ENCODE measurements at places on chromosomes 12 and 14.

- DNase-seq: no peak
- no peaks in the 10 kb centered on the region for H3K36me3 ChIP-seq
- H3K27me3 ChIP-seq: no peaks in the 10 kb centered on the region
- H3K4me3 ChIP-seq: no peak overlapping the region
Observed at GRCh38 chr12:129401572-129401971, 502.3 kb downstream of the TMEM132D start.

- H3K4me3 ChIP-seq: no peak overlapping the region
- DNase-seq: no peak
- no peaks in the 10 kb centered on the region for H3K27me3 ChIP-seq
- H3K36me3 ChIP-seq: peaks cover 58% of the 10 kb centered on the region
- peaks cover 7% of the 10 kb centered on the region for H3K4me1 ChIP-seq
Observed at GRCh38 chr14:49679271-49679670, 8.7 kb downstream of the POLE2 start.

- H3K27me3 ChIP-seq: no peaks in the 10 kb centered on the region
- peak; percentile 31 for DNase-seq
- peaks cover 47% of the 10 kb centered on the region for H3K36me3 ChIP-seq
- H3K4me3 ChIP-seq: peak overlapping the region; percentile 98
Observed at GRCh38 chr12:12718853-12719252, 1.7 kb downstream of the CDKN1B start.

- peak overlapping the region; percentile 85 for H3K27ac ChIP-seq
- peaks cover 2% of the 10 kb centered on the region for H3K27me3 ChIP-seq
- H3K4me1 ChIP-seq: peaks cover 23% of the 10 kb centered on the region
- peak overlapping the region; percentile 27 for H3K4me3 ChIP-seq
Observed at GRCh38 chr14:51167587-51168214, 72.3 kb upstream of the TMX1 start.

DNA sequence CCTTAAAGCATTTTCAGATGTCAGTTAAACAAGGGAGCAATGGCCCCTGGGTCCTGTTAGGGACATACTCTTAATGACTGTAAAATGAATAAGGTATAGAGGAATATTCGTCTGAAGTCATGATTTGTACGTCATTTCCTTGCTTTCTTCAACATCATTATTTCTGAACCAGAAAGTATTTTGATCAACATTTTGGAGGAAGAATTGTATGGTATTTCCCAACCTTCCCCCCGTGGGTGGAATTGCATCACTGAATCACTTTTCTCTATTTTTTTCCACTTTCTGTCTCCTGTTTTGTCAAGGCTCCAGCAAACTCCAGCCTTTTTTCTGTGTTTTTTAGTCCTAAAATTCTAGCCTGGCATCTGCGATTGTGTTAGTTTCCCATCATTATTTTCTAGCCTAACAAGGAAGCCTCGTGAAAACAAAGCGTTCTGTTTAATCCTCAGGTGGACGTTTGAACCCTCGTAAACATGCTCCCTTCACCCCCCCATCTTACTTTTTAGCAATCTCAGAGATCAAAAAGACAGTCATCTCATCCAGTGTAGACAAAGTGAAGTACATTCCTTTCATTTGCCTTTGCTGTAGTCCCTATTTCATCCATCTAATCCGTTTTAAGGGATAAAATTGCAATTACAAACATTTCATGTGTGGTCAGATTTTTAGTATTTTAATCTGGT is 62.3 kb downstream of the ETV6 start:
- no peaks in the 10 kb centered on the region for H3K27me3 ChIP-seq
- no peak overlapping the region for H3K4me3 ChIP-seq
- no peak for DNase-seq
- H3K27ac ChIP-seq: no peak overlapping the region

DNA sequence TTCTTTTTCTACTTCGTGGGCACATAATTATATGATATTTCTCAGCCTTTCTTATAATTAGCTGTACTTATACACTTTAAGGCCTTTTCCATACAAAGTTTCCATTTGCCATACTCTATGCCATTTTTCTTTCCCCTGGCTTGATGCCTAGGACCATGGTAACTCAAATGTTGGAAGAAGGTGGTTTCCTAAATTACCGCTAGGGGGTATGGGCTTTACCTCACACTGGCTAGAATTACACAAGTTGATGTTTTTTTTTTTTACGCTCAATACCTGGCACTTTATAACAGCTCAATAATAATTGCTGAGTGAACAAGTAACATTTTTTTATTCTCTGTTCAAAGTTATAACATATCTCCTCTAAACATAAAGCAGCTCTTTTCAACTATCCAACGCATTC is 306.8 kb upstream of the LRFN5 start:
- H3K27me3 ChIP-seq: no peaks in the 10 kb centered on the region
- H3K27ac ChIP-seq: no peak overlapping the region
- DNase-seq: no peak
- no peaks in the 10 kb centered on the region for H3K36me3 ChIP-seq

DNA sequence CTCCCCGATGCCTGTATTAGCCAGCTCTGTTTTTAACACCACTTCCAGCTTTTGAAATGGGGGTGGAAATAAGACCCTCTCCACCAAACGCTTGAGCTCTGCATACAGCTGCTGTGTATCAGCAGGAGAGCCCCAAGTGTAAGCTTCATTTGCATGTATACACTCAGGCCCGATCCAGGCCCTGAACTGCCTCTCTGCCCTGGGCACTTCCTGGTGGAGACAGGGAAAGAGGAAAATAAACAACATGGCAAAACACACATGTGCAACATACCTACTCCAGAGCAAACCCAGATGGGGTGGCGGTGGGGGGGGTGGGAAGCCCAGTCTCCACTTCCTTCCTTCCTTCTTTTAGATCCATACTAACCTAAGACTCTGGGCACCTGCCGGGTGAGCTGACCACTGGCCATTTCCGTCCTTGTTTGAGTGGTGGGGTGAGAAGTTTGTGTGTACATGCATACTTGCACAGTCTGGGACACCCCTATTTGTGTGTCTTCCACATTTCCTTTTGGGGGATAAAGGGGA is 55.3 kb downstream of the RBM19 start:
- no peak overlapping the region for H3K27ac ChIP-seq
- H3K4me3 ChIP-seq: no peak overlapping the region
- no peak for DNase-seq
- peaks cover 47% of the 10 kb centered on the region for H3K36me3 ChIP-seq

- H3K27me3 ChIP-seq: no peaks in the 10 kb centered on the region
- DNase-seq: no peak
- no peak overlapping the region for H3K4me3 ChIP-seq
- H3K27ac ChIP-seq: no peak overlapping the region
Observed at GRCh38 chr14:76196980-76197695, 45.4 kb downstream of the GPATCH2L start.

GRCh38 chr12:122422730-122423257 is 325 bp upstream of the CLIP1 start:
- H3K36me3 ChIP-seq: no peaks in the 10 kb centered on the region
- H3K4me3 ChIP-seq: peak overlapping the region; percentile 82
- peak overlapping the region; percentile 83 for H3K27ac ChIP-seq
- H3K4me1 ChIP-seq: peaks cover 30% of the 10 kb centered on the region

DNA sequence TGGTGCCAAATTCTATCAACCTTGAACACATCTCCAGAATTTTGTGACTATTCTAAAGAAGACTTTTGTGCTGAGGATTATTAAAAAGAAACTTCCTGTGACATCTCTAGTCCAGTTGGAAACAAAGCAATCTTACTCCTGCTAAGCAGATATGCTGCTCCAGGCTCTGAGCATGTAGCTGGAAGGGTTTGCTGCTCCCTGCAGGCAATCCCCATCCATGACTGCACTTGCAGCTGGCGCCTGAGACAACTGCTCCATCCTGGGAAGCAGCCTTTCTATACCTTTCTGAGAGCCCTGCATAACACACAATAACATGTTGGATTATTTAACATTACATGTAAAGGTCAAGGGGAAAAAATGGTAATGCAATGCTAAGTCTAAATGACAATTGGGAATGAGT is 105.1 kb downstream of the NDUFA12 start:
- H3K27ac ChIP-seq: no peak overlapping the region
- no peaks in the 10 kb centered on the region for H3K36me3 ChIP-seq

GRCh38 chr12:68580911-68581310 is 29.8 kb upstream of the RAP1B start:
- DNase-seq: no peak
- H3K27me3 ChIP-seq: no peaks in the 10 kb centered on the region
- H3K36me3 ChIP-seq: no peaks in the 10 kb centered on the region
- no peak overlapping the region for H3K4me3 ChIP-seq
- no peak overlapping the region for H3K27ac ChIP-seq
- peaks cover 33% of the 10 kb centered on the region for H3K4me1 ChIP-seq

- no peak overlapping the region for H3K27ac ChIP-seq
- DNase-seq: no peak
- H3K36me3 ChIP-seq: no peaks in the 10 kb centered on the region
- H3K4me3 ChIP-seq: no peak overlapping the region
- no peaks in the 10 kb centered on the region for H3K4me1 ChIP-seq
Observed at GRCh38 chr12:67966560-67966959, 22.7 kb upstream of the IFNG-AS1 start.

DNA sequence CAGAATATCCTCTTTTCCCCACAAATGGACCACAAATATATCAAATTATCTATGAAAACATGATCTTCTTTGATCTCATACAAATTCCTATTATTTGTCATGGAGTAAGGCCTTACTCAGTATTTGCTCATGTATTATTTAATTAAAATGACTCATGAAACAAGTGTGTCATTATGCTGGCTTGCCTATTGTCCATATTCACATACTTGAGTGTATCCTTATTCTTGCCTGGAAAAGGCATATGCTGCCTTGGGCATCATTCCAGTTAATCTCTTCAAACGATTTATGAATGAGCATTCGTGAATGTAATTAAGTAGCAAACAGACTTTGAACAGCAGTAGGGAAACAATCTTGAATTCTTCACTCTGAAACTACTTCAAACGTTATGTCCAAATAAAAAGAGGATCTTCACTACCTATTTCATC is 22.6 kb upstream of the SNRPF start:
- H3K36me3 ChIP-seq: no peaks in the 10 kb centered on the region
- DNase-seq: no peak
- peaks cover 5% of the 10 kb centered on the region for H3K4me1 ChIP-seq
- no peak overlapping the region for H3K4me3 ChIP-seq
- H3K27me3 ChIP-seq: peaks cover 14% of the 10 kb centered on the region

GRCh38 chr14:63186453-63186852 is 17.8 kb upstream of the RHOJ start:
- no peak overlapping the region for H3K27ac ChIP-seq
- H3K4me1 ChIP-seq: no peaks in the 10 kb centered on the region
- H3K4me3 ChIP-seq: no peak overlapping the region

GRCh38 chr14:69002069-69002468 is 23.0 kb upstream of the ACTN1 start:
- H3K4me3 ChIP-seq: no peak overlapping the region
- peaks cover 4% of the 10 kb centered on the region for H3K4me1 ChIP-seq
- no peaks in the 10 kb centered on the region for H3K36me3 ChIP-seq
- peaks cover 1% of the 10 kb centered on the region for H3K27me3 ChIP-seq
- DNase-seq: no peak
- no peak overlapping the region for H3K27ac ChIP-seq

DNA sequence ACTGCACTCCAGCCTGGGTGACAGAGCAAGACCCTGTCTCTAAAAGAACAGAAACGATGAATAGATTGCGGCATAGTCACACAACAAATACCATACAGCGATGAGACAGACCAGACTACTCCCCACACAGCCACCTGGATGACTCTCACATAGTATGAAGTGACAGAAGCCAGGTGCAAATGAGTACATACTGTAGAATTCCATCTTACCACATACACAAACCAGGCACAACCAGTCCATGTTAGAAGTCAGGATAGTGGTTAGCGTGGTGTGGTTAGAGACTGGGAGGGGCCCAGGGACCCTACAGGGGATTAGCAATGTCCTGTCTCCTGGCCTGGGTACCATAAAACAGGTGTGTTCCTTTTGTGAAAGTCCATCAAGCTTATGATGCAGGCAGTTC is 53.8 kb downstream of the FAM222A start:
- no peaks in the 10 kb centered on the region for H3K36me3 ChIP-seq
- no peaks in the 10 kb centered on the region for H3K27me3 ChIP-seq
- no peak for DNase-seq
- H3K4me1 ChIP-seq: peaks cover 5% of the 10 kb centered on the region
- no peak overlapping the region for H3K27ac ChIP-seq
- no peak overlapping the region for H3K4me3 ChIP-seq

DNA sequence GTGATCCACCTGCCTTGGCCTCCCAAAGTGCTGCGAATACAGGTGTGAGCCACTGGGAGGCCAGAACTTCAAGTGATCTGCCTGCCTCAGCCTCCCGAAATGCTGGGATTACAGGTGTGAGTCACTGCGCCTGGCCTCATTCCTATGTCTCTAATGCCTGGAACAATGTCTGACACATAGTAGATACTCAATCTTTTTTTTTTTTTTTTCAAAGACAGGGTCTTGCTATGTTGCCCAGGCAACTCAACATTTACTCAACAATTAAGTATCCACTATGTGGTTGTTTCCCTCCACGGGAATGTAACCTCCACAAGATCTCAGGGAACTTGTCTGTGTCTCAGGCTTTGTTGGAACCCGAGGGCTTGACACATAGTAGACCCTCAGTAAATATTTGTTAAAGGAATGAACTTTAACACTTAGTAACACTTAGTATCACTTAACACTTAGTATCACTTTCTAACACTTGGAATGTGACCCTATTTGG is 3.0 kb upstream of the TMEM120B start:
- peaks cover 2% of the 10 kb centered on the region for H3K27me3 ChIP-seq
- no peak for DNase-seq
- H3K27ac ChIP-seq: no peak overlapping the region
- H3K4me1 ChIP-seq: peaks cover 18% of the 10 kb centered on the region
- no peaks in the 10 kb centered on the region for H3K36me3 ChIP-seq

GRCh38 chr12:129459886-129460285 is 443.9 kb downstream of the TMEM132D start:
- H3K4me3 ChIP-seq: no peak overlapping the region
- H3K36me3 ChIP-seq: no peaks in the 10 kb centered on the region
- no peaks in the 10 kb centered on the region for H3K27me3 ChIP-seq
- H3K4me1 ChIP-seq: no peaks in the 10 kb centered on the region
- no peak overlapping the region for H3K27ac ChIP-seq

DNA sequence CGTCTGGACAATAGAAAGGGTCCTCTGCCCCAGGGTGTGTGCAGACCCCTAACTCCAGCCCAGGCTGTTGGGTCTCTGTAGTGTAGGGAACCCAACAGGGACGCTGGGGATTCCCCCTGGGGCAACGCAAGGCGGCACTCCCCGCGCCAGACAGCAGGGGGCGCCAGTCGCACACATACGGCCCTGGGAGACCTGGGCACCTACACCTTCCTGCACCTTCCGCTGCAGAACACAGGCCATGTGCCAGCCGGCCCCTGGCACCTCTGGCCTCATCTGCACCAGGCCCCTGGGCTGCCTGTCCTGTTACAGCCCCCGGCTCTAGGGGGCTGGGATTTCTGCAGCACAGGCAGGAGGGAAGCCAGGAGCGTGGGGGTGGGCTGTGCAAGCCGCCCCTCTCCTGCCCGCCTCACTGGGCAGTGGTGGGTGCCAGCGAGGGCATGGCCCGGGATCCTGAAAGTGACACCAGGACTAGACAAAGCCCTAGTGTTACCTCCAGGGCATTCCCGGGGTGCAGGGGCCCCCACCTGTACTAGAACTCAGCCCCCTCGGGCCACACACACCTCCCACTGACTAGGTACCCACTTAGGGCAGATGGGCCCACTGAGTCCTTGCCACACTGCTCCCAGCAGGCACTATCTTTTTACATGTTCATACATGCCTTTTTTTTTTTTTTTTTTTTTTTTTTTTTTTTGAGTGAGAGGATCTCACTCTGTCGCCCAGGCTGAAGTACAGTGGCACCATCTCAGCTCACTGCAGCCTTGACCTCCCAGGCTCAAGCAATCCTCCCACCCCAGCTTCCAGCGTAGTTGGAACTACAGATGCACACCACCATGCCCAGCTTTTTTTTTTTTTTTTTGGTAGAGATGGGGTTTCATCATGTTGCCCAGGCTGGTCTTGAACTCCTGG is 37.5 kb downstream of the CCNK start:
- peak; percentile 85 for DNase-seq
- H3K27me3 ChIP-seq: no peaks in the 10 kb centered on the region
- H3K36me3 ChIP-seq: no peaks in the 10 kb centered on the region
- H3K4me3 ChIP-seq: no peak overlapping the region
- no peaks in the 10 kb centered on the region for H3K4me1 ChIP-seq
